ENCODE measurements at places on chromosomes 2 and 18.

GRCh38 chr2:61326423-61326822 lies 144.5 kb downstream of the USP34 start:
- no peak for DNase-seq

- no peak for DNase-seq
Measured at GRCh38 chr2:162125138-162125537, 26.9 kb downstream of the GCG start.

GRCh38 chr2:128535953-128536352 lies 217.3 kb upstream of the HS6ST1 start:
- peak; percentile 35 for DNase-seq

DNA sequence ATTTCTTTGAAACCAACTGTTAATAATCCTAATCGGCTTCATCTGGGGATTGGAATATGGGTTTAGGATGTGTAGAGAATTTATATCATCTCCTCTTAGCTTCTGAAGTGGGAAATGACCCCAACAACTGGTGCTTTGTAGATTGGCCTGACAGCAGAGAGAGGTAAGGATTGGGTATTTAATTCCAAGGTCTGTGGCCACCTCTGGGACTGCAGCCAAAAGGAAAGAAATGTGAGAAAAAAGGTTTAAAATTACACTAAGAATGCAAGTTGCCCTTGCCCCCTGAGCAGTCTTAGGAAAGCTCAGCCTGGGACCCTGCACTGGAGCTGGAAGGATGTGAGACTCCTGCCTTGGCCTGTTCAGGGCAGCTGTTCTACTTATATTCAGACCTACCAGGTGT lies 157.1 kb downstream of the FTCDNL1 start:
- no peak for DNase-seq

DNA sequence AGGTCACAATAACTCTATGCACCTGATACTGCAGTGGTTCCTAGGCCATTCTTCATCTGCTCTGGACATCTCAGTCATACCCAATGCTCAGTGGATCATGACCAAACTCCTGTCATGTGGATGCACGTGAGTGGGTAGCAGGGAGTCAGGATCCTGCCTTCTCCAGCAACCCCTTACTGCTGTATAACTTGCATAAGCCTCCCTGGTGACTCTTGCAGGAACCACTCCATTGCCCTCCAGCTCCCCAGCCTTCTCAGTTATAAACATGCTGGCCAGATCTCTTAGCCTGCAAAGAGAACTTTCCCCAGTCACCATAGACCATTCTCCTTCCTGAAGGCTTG lies 98.6 kb upstream of the ZNF397 start:
- DNase-seq: no peak

DNA sequence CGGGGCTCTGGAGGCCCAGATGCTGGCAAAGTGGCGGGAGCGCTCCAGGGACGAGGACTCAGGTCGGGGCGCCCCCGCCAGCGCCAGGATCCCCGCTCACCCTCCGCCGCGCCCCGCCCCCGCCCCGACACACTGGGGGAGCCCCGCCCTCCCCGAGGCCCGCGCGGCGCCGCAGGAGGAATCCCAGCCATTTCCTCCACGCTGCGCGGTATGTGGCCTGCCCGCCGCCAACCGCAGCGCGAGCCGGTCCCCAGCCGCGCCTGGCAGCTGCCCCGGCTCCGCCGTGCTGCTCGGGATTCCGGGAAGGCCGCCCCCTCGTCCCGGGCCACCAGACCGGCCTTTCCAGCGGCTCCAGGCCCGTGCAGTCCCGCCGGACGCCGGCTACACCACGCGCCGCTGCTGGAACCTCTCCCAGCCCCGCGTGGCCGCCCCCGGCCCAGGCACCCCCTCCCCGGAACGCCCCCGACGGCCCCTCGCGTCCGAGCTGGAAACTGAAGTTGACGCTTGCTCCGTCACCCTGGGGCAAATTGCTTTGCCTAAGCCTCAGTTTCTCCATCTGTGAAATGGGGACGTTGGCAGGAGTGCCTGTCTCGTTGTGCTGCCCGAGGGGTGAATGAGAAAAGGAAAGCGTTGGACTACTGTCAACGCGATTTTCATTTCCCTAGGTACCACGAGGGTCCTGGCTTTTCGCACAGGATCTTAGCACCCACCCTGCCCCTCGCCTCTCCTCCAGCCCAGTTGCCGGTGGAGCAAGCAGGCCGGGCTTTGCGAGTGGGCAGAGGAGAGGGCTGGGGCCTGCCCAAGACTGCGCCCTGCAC lies 53.6 kb downstream of the PKDCC start:
- no peak for DNase-seq

GRCh38 chr18:8854550-8854949 lies 149.2 kb downstream of the MTCL1 start:
- peak; percentile 3 for DNase-seq

- no peak for DNase-seq
Measured at GRCh38 chr2:196166876-196167275, 4.5 kb downstream of the STK17B start.

- DNase-seq: peak; percentile 49
Measured at GRCh38 chr2:70785137-70785911, 5.1 kb downstream of the FIGLA start.
